ENCODE measurements at places on chromosomes 5 and 9.

GRCh38 chr5:148684528-148684927 lies 30.2 kb upstream of the HTR4 start:
- no peak for DNase-seq

- no peak for DNase-seq
These were observed 122.9 kb upstream of the NFIL3 start for GRCh38 chr9:91546574-91546973.

DNA sequence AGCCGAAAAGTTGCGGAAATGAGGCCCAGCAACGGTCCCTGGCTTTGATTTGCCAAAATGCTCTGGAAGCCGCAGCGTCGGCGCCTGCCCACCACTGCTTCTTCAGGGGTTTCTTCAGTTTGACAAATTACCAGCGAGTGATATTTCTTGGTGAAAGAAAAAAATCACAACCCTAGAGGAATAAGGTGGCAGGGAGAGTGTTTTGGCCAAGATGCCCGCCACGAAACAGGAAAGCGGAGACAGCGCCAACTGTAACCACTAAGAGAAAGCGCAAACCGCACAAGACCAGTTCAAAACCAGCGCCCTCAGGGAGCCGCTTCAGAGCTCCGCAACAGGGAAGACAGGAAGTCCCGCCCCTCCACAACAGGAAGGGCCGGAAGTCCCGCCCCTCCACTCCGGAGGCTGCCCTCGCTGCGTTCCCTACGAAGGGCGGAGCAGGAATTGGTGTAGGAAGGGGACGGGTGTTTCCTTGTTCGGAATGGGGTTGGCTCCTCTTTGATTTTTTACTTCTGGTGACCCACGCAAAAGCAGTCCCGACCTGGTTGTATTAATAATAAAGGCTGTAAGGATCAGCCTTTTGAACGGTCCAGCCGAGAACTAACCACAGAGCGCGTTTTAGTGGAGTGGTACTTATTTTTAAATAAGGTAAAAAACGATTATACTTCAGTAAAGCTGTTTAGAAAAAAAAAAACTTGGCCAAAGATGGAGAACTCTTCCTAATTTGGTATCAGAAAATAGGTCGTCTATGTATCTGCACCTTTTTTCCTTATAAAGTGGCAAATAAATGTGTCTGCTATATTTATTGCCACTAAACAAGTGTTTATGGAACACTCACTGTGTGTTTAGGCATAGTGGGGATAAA lies at the start of gene C5orf34:
Gene C5orf34, minus strand, starts transcription at position 333 of the 862 bp plus-strand sequence. CDS start 5,809 bp downstream, outside the sequence.
- DNase-seq, result peak; percentile 87

- no peak for DNase-seq
These were observed 226.5 kb downstream of the TLE1 start for GRCh38 chr9:81462801-81463200.

DNA sequence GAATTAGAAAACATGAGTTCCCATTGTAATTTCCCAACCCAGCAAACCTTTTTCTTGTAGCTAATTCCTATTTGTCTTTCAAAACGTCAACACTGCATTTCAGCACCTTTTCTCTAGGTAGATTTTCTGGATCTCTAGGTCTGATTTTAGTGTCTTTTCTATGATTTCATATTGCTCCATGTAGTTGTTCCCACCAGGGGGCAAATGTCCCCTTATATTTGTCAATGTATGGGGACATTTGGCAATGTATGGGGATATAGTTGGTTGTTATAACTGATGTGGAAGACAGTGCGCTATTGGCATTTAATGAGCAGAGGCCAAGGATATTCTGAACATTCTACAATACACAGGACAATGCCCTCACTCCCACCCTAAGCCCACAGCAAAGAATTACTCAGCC lies 273.9 kb upstream of the ADRA1B start:
- DNase-seq, result no peak

- no peak for DNase-seq
These were observed 547.4 kb downstream of the TLE1 start for GRCh38 chr9:81141961-81142360.

- no peak for DNase-seq
These were observed 533.1 kb downstream of the NTRK2 start for GRCh38 chr9:85202596-85202995.

DNA sequence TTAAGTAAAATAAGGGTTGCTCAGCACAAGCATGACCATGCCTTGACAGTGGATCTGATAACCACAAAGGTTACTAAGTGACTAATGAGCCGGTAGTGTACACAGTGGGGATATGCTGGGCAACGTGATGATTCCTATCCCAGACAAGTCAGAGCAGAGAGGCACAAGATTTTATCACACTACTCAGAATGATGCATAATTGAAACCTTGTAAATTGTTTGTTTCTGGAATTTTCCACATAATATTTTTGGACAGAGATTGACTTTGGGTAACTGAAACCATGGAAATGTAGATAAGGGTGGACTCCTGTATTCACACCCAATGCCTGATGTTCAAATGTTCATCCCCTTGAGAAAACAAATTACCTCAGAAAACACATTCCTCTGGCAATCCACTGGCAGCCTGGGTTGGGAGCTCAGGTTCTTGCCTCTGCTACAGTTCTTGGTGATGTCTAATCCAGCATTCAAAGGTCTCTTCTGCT lies 16.2 kb upstream of the ERAP1 start:
- DNase-seq, result no peak

DNA sequence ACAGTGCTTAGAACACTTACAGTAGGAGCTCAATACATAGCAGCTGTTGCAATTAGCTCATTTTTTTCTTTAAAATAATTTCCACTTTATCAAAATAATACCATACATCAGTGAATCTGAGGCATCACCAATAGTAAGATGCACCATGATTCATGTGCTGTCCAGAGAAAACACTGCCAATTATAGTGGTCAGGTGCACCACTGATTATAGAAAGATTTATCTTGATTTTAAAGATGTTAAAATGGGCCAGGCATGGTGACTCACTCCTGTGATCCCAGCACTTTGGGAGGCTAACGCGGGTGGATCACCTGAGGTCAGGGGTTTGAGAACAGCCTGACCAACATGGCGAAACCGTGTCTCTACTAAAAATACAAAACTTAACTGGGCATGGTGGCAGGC lies 39.4 kb downstream of the NAIF1 start:
- DNase-seq, result no peak

- DNase-seq, result no peak
These were observed 13.6 kb downstream of the OTULINL start for GRCh38 chr5:14595189-14595588.

GRCh38 chr5:169001394-169001793 lies 299.5 kb downstream of the SLIT3 start:
- no peak for DNase-seq

DNA sequence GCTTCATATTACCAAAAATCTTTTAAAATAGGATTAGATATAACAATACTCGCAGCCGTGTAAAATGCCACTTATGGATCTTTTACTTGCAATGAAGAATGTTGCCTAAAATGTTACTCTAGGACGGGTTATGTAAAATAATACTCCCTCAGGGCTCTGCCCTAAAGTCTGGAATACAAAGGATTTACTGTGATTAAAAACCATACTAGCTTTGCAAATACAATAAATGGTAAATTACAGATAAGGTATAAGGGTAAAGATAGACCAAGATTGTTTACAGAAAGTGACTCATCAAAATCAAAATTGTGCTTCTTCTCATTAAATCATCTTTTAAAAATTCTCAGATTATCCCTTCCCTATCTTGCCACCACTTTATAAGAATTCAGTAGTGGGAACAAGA lies 163.6 kb downstream of the MEF2C start:
- DNase-seq, result no peak

DNA sequence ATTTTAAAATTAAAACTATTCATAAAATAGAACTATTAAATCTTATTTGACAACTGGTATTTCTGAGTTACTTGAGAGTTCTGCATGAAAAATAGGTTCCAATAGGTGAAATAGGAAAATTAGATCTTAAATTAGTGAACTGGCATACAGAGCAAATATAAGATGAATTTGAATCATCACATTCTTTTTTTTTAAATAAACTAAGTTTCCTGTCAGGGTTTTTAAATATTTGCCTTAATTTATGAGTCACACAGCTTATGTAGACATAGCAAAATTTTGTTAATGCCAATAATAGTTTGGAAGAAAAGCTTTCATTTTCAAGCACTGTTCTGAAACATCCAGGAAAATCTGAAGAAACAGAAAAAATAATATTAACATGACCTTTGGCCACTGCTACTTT lies 311.7 kb upstream of the HAPLN1 start:
- DNase-seq, result no peak

DNA sequence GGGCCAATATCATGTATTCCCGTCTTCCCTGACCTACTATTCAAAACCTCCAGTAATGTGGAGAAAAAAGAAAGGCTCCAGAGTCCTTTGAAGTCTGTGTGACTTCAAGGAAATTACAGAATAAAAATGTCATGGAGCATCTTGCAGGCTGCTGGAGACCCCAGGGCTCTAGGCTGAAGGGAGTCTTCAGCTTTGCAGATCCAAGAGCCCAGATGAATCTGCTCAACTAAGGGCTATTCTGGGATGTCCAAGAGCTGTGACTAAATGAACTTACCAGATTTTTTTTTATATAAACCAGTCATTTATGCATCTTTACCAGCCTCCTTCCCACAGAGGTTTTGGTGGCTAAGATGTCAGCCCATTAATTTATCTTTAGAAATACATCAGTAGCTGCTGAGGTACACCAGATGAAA lies 167.3 kb downstream of the MUSK start:
- no peak for DNase-seq

GRCh38 chr9:124042201-124042721 lies 30.7 kb downstream of the LHX2 start:
- DNase-seq, result no peak

GRCh38 chr5:8600843-8601242 lies 731.9 kb downstream of the MTRR start:
- no peak for DNase-seq

- DNase-seq, result no peak
These were observed 60.7 kb downstream of the COL27A1 start for GRCh38 chr9:114216081-114216480.

GRCh38 chr9:117205806-117206205 lies 209.1 kb downstream of the ASTN2 start:
- DNase-seq, result no peak

DNA sequence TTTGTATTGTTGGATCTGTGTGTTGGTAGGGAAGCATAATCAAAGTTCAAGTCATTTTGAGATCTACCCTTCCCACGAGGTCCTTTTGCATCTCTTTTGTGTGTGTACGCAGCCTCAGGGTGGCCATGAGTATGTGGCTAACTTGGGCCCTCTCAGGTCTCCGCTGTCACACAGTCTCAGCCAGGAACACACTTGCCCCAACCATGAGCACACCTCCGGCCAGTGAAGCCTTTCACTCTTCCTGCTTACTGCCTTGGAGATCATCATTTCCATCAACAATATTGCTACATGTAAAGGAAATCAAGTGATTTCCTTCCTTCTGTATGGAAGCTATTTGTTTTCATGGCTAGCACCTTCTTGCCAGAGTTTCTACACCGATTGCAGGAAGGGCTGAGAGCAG lies 13.9 kb downstream of the ZNF346 start:
- DNase-seq, result no peak

DNA sequence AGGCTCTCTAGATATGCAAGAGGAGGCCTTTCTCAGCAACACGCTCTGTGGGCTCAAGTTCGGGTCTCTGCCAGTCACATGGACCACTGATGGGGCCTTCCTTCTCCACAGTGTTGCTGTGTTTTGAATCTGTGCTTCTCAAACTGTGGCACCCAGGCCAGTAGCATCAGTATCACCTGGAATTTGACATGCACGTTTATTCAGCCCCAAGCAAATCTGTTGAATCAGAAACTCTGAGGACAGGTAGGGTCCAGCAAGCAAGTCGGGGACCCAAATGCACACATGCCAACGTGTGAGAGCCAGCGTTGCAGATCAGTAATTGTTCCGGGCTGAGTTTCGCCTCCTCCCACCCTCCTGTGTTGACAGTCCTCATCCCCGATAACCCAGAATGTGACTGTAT lies 502.6 kb downstream of the IRX1 start:
- no peak for DNase-seq

GRCh38 chr9:108830272-108830671 lies 25.5 kb downstream of the ACTL7B start:
- DNase-seq, result no peak

GRCh38 chr5:128491291-128491690 lies 46.8 kb downstream of the FBN2 start:
- DNase-seq, result no peak

GRCh38 chr5:168422431-168422830 lies 63.8 kb upstream of the RARS1 start:
- DNase-seq, result no peak

DNA sequence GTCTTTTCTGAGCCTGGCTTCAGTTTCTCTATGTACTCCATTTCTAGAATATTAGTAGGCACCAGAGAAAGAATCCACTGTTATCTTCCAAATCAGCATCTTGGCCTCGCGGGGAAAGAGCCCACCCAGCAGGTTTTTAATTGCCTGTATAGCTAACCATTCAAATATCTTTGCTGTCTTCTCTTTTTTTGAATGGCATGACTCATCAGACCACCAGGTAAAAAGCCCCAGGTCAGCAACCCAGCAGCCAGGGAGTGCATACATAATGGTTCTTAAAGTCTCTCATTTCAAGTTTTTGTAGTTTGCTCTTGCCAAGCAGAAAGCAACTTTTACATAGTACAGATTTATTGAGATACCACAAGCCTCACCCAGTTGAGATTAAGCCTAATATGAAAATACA lies 50.7 kb downstream of the TMEM167A start:
- no peak for DNase-seq

DNA sequence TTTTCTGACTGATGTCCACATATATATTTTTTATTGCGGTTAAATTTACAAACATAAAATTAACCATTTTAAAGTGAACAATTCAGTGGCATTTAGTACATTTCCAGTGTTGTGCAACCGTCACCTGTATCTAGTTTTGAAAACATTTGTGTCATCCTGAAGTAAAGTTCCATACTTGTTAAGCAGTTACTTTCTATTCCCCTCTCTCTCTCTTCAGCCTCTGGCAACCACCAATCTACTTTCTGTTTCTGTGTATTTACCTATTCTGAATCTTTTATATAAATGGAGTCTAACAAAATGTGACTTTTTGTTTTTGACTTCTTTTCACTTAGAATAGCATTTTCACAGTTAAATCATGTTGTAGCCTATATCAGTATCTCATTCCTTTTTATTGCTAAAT lies 480.1 kb upstream of the SMARCA2 start:
- no peak for DNase-seq

- DNase-seq, result no peak
These were observed 83.8 kb downstream of the DAB2IP start for GRCh38 chr9:121735065-121735792.

DNA sequence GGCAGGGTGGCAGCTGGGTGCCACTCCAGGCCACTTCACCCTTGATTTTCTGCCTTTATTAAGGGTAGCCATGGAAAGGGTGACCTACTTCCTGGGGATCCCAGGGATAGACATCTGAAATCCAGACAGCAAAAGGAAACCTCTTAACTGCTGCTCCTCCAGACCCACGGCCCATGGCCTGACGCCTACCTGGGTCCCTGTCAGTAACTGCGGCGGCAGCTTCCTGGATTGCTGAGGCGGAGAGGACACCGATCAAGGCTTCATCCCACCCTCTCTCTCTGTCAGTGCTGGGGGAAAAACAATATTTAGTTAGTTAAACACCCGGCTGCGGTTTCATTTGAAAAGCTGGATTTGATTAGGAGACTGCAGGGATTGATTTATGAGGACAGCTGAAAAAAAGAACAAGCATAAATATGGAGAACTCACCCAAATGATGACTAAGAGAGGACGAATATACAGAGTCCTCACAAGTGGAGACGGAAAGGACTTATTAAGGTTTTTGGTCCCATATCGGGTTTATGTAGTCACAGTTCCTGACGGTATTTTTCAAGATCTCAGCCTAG lies 158.7 kb upstream of the KLF4 start:
- DNase-seq, result no peak

- DNase-seq, result no peak
These were observed 33.4 kb downstream of the TMEM252 start for GRCh38 chr9:68507130-68507805.
